ENCODE measurements at places on chromosomes 16 and 17.

DNA sequence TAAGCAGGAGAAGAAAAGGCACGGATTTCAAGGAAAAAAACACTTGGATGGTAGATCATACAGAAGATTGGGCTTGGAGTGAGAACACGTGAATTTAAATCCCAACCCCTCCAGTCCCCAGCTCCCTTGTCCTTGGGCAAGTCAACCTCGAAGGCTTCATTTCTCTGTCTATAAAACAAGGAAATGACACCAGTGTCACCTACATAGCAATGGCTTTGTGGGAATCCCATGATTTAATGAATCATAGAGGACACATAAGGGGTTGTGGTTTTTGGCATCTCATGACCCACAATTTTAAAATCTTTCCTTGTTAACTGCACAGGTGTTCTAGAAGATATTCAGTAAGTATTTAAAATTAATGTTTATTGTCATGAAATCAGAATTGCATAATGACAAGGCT lies 8.2 kb upstream of the CCL2 start:
- no peak for DNase-seq

GRCh38 chr17:42560246-42560645 lies 1.7 kb upstream of the COASY start:
- DNase-seq, result no peak

DNA sequence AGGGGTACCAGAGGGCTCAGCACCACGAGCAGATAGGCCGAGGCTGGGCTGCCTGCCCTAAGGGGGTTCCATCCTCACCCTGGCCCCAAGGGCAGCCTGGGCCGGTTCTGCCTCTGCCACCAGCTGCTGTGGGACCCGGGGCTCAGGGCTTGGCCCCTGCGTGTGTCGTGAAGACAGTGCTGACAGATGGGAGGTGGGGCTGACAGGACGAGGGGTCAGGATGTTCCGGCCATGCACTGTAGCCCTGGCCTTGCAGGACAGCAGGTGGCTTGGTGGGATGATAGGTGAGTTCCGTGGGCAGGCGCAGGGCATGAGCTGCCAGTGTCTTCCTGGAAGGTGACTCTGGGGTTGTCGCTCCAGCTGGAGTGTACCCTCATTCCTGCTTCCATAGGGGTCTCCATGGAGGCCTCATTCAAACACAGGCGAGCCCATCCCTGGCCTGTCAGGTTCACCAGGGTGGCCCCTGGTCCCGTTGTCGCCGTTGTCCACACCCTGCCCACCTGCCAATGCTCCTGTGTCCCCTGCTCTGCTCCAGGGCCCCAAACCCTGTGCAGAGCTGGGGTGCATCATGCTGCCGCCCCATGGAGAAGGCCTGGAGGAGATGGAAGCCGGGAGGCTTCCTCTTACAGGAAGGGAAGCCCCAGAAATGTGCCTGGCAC lies 57.2 kb downstream of the WDR45B start:
- DNase-seq, result no peak

GRCh38 chr17:44775136-44775837 lies 16.5 kb downstream of the ADAM11 start:
- peak; percentile 99 for DNase-seq

GRCh38 chr17:79433379-79433778 lies 177.5 kb downstream of the RBFOX3 start:
- no peak for DNase-seq

GRCh38 chr17:43779145-43780125 lies 658 bp upstream of the DUSP3 start:
- no peak for DNase-seq

- no peak for DNase-seq
Measured at GRCh38 chr17:49441578-49441977, 26.9 kb upstream of the PHB1 start.

GRCh38 chr16:54216688-54217087 lies 69.9 kb downstream of the IRX3 start:
- DNase-seq, result no peak

GRCh38 chr17:16925461-16926060 lies 46.4 kb downstream of the TNFRSF13B start:
- DNase-seq, result no peak

Measured in CD4-positive, alpha-beta T cell treated with Interleukin-6 for 4 hours (primary cell).